HL-60 (cell line): ENCODE measurements at places on chromosomes 6 and 20.

GRCh38 chr20:46174469-46175126 lies 56.5 kb downstream of the CD40 start:
- peak; percentile 60 for DNase-seq

GRCh38 chr20:57402206-57403125 lies 11.3 kb downstream of the RBM38 start:
- DNase-seq, result no peak

DNA sequence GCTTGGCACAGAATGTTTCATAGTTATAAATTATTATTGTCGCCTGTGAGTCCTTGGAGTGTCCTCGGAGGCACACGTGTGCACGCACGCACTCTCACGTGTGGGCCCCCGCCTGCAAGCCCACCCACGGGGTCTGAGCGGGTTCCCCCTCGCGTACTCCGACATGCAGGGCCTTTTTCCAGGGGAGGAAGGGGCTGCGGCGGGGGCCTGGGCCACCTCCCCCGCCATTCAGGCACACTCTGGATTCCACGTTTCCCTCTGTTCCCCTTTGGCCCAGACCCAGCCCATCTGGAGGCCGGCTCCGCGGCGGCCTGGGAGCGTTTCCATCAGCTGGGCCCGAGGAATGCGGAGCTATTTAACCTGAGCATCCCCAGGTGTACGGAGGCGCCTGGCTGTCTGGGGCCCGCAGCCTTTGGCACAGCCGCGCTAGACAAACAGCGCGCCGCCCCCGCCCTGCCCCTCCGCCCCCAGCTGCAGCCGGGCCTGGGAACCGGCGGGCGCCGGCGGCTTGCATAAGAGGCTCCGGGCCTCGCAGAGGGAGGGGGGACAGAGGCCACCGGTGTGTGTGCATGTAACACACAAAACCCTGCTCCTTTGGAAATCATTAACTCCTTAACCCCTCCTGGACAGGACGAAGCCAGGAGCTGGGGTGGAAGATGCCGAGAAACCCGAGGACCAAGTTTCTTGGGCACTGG lies 3.3 kb downstream of the ID1 start:
- no peak for DNase-seq

DNA sequence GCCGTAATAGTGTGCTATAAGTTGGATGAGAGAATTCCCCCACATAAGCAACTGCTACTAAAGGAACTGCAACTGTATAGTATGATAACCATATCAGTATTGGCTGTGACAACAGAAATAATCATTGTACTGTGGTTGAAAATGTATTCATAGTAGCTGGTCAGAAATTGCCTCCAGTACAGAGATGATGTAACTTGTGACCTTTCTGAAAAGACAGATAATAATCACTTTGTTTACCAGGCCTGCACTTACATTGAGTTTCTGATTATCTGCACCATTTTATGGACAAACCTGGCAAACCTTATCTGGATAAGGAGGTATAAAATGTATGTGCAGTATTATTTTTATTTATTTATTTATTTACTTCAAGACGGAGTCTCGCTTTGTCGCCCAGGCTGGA lies 19.0 kb downstream of the CFAP206 start:
- no peak for DNase-seq

GRCh38 chr20:60113024-60113724 lies 155.0 kb downstream of the CDH26 start:
- peak; percentile 90 for DNase-seq

DNA sequence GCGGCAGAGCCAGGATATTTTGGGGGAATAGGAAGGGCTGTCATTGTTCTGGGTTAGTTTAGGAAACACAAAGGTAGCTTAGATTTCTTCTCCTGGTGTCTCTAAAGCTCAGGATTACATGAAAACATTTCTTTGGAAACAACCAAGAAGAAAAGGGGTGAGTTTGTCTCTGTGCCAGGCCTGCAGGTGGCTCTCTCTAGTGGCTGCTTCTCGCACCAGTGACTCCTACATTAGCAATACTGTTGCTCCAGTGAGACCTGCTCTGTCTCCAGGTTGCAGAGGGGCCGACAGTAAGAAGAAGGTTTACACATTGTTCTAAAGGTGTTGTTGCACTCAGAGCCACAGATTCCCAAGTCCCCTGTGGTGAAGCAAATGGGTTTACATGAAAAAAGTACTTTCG lies 104.6 kb upstream of the GLP1R start:
- no peak for DNase-seq

- no peak for DNase-seq
These were observed 13.3 kb downstream of the PLCG1 start for GRCh38 chr20:41150664-41151063.

DNA sequence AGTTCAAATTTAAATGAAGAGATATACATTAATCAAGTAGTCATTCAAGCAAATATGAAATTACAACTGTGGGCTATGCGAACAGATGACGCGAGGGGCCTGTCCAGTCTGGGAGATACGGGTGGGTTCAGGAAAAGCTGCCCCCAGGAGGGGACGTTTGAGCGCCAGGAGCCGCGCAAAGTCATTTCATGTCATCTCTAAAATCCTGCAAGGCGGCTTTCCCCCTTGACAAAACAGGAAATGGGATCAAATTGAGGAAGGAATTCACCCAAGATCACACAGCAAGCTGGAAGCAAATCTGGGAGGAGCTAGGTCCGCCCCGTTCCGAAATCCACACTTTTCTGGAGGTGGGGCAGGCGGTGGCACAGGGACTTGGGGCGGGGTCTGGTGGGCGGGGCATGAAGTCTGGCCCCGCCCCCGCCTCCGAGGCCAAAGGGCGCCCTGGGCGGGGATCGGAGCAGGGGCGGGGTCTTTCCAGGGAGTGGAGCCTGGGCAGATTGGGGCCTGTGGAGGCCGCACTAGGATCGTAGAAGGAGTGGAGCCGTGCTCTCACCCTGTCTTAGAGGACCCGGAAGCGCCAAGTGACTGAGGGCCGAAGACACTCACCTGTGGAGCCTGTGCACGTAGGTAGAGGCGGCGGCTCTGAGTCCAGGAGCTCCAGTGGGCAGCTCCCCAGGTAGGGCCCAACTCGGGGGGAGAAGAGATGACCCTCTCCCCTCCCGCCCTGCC lies at the start of gene LPIN3:
Gene LPIN3 (plus strand): TSS at position 495 of the 729 bp plus-strand sequence. CDS start 4,983 bp downstream, outside the sequence.
- DNase-seq, result no peak

- DNase-seq, result no peak
These were observed 8.5 kb downstream of the RBM38 start for GRCh38 chr20:57399587-57400155.

DNA sequence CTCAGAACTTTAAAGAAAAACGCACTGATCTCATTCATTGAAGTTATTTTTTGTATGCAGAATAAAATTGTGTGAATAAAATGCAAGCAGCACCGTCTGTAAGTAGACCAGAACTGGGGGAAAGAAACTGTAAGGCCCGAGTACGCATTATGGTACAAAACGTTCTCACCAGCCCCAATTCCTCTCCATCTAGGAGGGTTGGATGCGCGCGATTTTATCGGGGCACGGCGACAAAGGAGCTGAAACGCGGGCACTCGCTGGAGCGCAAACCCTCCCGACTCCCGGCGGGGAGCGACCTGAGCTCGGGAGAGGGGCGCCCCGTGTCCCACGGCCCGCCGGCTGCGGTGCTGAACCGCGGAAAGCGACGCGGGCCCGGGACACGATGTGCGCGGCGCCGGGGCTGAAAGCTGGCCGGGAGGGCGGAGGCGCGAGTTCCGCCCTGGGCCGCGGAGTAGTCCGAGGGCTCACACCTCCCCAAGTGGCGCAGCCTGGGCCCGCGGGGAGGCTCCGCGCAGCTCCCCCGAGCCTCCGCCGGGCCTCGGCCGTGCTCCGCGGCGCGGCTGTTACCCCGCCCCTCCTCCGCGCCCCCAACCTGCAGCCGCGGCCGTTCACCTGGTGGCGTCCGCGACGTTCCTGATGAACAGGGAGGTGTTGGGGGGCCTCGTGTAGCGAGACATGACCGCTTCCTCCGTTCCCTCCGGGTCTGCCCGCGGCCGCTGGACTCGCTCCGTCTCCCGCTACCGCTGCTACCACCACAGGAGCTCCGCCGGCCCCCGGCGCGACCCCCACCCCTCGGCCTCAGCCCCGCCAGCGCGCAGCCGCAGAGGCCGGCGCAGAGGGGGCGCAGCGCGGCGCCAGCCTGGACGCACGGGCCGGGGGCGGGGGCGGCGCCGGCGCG lies at the start of gene SRSF12:
Gene SRSF12 (minus strand): TSS at position 861 of the 898 bp plus-strand sequence. CDS start 184 bp downstream, at position 677.
- DNase-seq, result peak; percentile 50

GRCh38 chr20:48562586-48563116 lies 265.1 kb downstream of the PREX1 start:
- DNase-seq, result no peak

GRCh38 chr20:45049438-45049837 lies 51.5 kb downstream of the KCNS1 start:
- no peak for DNase-seq

DNA sequence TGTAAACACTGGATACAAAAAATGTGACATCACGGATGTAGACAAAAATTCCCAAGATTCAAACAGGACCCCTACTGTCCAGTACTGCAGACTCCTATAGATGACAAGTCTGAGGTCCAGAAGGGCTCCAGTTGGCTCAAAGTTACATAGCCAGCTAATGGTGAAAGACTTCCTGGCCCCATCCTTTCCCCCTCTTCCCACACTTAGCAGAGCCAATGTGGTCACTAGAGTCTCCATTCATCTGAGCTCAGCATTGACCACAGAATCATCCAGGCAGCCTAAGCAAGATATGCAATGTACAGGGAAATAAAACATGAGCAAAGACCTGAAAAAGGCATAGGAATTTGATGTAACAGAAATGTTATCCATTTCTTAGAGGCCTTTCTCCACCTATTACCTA lies 180.5 kb downstream of the ADAT2 start:
- no peak for DNase-seq

DNA sequence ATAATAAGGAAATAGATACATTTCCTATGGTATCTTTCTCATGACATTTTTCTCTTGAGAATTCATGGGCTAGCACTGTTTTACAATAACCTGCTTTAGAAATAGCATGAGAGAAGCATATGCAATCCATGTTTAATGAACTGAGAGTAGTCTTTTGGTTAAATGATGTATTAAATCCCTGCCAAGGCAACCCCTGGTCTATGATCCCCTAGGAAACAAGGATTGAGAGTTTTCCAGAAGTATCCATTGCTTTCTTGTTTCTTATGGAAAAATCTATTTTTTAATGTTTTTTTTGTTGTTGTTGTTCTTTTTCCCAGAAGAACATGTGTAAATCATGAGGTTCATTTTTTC lies 390.5 kb upstream of the HSF2 start:
- DNase-seq, result no peak

DNA sequence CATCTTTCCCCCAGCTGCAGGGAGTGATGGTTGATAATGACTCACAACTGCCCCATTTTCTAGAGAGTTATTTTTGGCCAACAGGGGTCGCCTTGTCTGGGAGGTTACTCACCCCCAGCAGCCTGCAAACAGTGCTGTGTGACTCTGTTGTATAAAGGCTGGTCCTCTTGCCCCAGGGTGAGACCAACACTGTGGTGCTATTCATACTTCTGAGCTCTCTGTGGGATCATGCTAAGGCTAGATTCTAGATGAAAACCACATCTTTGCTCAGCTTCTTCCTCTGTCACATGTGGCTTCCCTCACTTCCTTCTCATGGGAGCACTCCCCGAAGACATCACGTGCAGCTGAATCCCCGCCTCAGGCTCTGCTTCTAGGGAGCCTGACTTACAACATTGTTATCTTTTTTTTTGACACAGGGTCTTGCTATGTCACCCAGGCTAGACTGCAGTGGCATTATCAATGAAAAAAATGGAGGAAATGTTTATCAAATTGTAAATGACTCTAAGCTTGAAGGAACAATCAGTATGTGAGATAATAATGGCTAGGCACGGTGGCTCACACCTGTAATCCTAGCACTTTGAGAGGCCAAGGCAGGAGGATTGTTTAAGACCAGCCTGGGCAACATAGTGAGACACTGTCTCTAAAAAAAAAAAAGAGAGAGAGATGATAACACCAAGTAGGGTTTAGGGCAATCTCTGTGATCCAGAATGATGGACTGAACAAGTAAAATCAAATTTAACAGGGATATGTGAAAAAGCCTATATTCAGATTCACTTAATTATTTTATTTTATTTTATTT lies 55.7 kb upstream of the SLC23A2 start:
- DNase-seq, result peak; percentile 79

DNA sequence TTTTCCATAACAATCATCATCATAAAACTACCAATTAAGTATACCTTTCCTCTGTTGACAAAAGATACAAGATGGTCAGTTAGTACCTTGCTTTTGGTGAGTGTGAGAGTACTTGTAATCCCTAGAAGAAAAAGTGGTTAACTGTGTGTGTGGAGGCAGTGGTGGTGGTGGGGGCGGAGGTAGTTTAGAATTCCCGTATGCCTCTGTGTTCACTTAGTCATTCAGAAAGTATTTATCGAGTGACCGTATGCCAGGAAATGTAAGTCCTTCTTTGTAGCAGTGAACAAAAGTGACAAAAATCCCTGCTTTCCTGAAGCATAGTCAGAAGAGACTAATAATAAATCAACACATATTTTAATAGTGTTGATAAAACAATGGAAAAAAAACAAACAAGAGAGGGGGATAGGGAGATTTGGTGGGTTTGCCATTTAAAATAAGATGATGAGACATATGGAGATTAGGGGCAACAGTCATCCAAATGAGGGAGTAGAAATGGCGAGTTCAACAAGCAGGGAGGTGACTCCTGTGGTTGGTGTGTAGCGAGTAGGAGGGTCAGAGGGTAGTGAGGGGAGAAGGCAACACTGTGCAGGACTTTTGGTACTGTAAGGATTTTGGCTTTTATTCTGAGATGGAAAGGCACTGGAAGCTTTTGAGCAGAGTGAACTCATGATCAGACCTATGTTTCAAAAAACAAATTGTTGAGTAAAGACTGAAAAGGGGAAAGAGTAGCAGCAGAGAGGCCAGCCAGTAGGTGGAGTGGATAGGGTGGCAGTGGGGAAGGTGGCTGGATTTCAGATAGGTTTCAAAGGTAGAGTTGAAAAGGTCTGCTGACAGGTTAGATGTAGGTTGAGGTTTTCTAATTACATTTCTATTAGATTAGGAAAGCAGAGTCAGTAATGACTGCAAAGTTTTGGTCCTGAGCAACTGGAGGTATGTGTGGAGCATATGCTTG lies 40.3 kb upstream of the SIM1 start:
- DNase-seq, result no peak

- DNase-seq, result no peak
These were observed 146.1 kb downstream of the TTLL2 start for GRCh38 chr6:167470836-167471547.

- DNase-seq, result peak; percentile 86
These were observed 578 bp downstream of the RGL2 start for GRCh38 chr6:33297956-33298772.

- no peak for DNase-seq
These were observed 3.8 kb upstream of the WFDC12 start for GRCh38 chr20:45128099-45128498.

- DNase-seq, result no peak
These were observed 132.2 kb downstream of the PRND start for GRCh38 chr20:4853757-4854560.

DNA sequence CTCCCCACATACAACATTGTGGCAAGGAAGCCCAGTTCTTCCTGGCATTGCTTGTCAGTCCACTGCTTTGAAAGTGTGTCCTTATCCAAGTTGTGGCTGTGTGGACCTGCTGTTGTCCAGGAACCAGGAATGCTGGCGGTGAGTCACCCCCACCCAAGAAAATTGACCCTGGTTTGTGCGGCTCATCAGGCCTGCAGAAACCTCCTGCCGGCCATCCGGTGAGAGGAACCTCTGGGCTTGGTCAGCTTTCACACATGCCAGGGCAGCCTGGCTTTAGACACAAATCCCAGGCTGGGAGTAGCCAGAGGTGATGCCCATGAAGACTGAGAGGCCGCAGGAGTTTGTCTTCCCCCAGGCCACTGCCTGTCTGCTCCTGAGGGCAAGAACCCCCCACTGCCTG lies 223.6 kb downstream of the TTLL2 start:
- DNase-seq, result no peak

- no peak for DNase-seq
These were observed 24.1 kb downstream of the ATXN1 start for GRCh38 chr6:16736856-16737775.
